ENCODE measurements at places on chromosomes 7 and 10.

GRCh38 chr10:45274364-45274763, 41.0 kb downstream of the OR13A1 start:
- ATAC-seq: no peak

DNA sequence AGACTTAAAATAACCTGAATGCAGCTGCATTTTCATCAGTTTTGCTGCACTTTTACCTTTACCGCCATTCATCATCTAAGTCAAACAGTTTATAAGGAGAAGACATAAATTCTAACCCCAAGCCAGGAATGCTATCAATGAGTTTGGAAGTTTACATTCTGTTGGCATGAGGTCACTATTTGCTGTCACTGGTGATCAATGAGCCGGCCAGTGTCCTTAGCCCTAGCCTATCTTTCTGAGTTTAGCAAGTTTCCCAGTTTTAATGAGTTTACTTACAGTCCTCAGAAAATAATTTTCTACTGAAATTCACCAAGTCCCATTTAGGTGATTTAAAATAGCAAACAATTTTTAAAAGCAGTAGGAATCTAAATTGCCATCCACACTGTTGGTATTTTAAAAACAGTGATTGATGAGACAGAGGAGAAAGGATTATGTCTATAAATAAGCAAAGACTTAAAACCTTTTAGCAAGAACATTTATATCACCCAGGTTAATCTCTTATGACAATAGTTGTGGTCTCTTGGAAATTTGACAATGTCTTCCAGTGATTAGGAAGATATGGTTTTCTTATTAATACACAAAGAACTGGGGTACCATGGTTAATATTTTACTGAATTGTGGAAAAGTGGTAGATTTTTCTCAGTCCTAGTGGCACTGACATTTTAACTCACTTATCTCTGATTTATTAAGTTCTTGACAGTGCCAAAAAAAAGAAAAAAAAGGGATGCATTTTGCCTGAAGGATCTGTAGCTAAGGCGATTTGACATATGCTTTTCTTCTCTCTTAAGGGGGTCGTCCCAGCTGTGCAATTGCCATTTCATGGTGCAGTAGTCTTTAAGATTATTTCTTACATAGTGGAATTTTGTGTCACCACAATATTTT, 443.4 kb upstream of the ANKRD30A start:
- ATAC-seq: no peak

DNA sequence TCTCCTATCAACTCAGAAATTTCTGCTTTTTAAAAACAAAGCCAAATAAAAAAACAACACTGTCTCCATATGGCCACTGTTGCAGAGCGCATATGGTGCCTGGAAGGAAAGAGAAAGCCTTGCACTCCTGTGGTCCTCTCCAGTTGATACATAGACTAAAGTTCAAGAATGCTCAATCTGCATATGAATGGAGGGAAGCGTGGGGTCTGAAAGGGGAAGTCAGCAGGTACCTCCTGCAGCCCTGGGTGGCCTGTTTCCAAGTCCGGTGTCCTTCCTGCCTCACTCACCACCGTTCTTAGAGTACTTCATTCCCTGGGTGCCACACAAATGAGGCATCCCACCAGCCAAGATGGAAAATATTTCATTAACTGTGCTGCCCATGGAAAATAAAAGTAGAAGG, 138.3 kb upstream of the PALS2 start:
- ATAC-seq: peak; percentile 53

- no peak for ATAC-seq
These were observed 86.8 kb downstream of the MPLKIP start for GRCh38 chr7:40047661-40048060.

DNA sequence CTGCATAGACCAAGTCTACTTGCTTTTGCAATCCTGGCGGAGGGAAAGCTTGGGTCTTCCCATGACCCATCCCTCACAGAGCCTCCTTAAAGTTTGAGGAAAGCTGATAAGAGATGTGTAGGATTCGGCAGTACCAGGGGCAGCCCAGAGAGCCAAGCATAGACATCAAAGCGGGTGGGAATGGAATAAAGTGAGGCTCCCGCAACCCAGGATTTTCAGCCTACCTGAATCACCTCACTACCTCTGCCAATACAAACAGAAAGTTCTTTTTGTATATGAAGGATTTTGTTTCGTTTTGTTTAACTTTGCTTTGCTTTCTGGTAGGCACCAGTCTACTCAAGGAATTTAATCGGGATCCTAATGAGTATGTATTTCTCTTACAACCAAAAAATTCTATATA, 451.7 kb downstream of the PLXNA4 start:
- ATAC-seq: no peak

DNA sequence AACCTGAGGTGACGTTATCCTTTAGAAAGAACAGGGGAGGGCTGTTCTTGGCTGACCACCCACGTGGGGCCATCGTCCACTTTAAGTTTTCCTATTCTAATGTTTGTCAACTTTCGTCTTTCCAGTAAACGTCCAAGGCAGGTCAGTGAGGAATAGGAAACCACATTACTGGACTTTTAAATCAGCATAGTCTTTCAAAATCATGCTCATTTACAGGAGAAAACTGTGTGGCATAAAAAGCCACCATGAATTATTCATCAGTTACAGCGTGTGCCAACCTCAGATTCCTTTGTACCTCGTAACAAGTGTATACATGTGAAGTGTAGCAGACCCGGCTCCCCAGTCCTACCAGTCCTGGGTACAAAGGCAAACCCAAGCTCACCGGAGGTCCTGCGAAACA, 25.1 kb upstream of the ABLIM1 start:
- no peak for ATAC-seq

DNA sequence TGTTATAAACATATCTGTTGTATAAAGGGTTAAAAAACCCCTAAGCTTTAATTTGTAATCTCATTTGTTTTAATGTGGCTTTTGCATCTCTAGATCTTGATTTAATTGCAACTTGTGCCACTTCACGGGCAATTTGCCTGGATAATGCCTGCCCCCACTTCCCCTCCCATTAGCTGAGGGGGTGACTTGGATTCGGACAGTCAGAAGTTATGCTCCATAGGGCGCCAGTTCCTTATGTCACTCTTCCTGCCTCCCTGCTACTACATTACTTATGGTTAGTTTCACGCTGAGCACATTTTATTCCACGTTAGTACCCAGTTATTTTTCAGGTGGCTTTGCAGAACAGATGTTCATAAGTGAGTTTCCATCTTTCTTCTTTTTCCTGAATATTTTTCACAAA, 1015.2 kb upstream of the PHF14 start:
- ATAC-seq: no peak

DNA sequence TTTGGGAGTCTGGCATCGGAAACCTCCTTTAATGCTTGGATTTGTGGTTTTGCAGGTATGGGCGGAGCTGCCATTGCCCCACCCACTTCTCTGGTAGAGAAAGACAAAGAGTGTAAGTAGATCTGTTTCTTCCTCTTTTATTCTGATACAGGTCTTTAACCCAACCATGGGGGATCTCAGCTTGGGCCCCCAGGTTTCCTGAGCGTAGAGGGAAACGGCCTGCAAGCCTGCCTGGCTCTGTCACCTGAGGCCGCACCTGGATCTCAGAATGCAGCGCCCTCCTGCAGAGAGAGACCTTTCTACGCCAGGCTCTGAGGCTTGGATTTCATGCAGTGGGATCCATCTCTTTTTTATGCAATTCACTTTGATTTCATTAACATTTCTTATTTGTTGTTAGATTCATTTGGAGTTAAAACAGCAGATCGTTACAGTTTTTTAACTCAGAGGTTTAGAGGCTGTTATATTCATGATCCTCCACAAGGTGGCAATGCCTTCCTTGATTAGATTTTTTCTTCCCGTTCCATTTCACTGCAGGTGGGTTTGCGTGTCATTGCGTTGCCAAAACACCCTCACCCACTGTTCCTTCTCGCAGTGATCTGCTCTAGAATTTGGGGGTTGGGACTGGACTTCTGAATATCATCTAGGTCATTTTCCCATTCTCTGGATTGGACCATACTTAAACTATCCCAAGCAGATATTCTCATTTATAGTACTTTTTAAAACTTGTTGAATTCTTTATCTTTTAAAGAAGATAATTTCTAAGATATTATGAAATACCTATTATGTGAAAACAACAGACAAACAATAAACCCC, 20.0 kb downstream of the RBM17 start:
- ATAC-seq: no peak

DNA sequence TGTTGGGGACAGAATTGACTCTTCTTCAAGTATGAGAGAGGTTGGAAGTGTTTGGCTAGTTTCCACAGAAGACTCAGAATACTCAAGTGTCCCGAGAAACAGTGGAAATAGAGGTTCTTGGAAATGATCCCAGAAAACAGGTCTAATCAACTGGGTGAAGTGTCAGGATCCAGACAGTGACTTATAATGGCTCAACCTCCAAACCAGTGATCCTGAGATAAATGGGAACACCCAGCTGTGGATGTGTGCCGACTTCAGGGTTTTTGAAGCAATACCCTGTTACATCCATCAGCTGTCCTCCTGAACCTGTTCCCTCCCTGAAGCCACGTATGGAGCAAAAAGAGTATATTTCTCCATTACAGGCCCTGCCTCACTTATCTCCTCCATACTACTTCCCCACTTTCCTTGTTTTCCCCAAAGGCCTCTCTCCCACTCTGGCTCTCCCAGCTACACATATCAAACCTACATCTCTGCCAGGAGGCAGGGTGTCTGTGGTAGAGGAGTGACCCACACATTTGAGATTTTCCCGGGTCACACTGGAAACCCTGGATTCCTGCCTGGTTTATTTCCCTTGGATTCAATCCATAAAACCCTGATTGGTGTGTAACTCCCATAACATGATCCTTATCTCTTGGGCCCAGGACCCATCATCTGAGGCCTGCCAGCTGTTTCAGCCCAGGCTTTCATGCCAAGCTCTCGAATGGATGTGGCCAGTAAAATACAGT, 17.6 kb upstream of the ELOVL3 start:
- no peak for ATAC-seq

DNA sequence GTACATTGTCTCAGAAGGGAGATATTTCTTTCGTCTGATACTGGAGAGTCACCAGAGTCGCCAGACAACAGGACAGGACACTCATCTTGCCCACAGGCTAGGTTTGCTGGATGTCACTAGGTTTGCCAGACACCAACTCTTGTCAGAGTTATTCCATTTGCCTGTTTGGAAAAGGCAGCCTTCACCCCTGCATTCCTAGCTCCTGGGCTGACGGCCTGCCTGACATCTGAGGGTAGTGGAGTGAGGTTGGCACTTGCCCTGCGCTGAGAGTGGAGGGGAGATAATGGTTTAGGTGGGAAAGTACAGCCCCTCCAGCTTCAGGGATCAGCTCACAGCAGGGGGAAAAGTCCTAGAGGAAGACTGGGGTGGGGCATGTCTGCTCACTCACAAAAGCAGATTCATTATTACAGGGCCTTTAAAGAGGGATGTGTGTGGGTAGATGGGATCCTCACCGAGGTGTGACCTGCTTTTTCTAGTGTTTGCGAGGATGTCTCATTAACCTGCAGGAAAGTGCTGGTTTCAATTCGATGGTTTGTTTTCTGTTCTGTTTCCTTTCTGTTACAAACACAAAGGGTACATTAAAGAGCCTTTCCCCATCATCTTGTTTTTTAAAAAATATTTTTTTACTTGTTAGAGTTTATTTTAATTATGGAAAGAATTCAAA, 79.3 kb upstream of the TNS3 start:
- peak; percentile 57 for ATAC-seq

GRCh38 chr10:101282947-101283346, 53.7 kb upstream of the LBX1 start:
- no peak for ATAC-seq

- no peak for ATAC-seq
These were observed 83.2 kb downstream of the COBL start for GRCh38 chr7:51233374-51233773.

- peak; percentile 37 for ATAC-seq
These were observed 262.2 kb upstream of the TCERG1L start for GRCh38 chr10:131573707-131574106.

DNA sequence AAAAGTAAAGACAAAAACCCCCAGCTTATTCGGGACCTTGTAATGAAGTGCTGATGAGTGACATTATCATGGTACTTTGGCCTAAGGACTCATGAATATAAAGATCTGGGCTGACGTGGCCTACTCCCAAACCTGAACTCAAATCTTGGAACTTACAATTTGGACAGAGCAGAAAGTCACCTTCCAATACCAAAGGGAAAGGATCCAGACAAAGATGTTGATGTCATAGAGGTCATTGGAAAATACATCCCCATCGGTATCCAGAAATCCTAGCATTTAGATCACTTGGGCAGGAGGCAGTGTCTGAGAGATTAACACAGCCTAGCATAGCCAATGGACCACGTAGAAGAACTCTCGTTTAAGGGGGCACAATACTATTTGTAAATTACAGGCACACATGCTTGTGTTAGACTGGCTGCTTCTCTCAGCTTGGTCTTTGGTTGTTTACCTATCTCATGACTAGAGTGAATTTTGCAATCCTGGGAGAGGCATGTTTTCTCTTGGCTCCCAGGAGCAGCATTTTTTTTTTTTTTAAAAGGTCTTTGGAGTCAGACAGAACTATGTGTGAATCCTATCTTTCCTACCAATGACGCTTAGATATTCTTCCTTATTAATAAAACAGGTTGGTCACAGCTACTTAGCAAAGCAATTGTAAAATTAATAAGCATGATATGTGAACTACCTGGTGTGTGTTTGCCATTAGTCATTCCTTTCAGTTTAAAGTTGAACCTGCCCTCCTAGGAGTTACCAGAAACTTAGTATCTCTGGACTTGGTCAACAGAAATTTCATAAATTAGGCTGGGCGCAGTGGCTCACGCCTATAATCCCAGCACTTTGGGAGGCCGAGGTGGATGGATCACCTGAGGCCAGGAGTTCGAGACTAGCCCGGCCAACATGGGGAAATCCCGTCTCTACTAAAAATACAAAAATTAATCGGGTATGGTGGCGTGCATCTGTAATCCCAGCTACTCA, 27.8 kb upstream of the MRPS33 start:
- no peak for ATAC-seq

DNA sequence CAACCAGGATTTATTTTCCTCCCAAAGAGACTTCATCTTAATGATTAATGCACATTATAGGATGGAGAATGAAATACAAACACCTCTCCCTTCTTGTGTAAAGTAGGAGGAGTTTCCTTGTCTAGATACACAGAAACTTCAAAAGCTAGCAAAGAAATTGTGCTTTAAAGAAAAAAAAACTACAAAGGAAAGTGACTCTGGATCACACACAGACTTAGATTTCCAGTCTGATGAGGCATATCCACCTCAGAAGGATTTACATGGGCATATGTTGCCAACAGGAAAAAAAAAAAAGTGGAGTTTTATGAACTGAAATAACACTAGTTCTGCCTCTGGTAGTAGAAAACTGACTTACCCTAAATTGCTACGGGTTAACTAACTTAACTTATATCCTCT, 449.6 kb downstream of the KCNMA1 start:
- ATAC-seq: no peak

DNA sequence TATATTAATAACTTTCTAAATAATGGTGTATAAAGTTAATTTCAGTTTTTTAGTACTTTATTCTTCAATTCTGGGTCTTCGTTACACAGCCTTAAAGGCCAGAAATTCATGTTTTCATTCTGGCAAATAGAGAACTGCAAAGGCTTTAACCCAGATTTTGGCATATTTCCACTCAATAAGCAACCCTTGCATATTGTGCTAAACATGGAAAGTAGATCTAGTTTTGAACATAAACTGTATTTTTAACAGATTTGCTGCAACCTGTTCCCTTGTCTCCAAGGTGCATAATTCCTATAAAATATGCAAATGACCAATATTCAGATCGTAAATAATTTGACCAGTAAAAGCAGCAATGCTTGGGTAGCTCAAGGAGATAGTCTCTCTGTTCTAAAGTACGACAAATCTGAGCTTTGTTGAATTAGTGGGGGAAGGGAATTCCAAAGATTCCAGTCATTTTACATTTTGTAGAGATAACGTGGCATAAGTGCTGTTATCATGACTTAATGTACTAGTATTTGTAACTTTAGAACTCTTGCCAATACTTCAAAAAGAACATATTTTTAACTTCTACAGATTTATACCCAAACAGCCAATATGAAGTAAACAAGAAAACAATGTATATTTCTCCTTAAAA, 46.4 kb upstream of the RSBN1L start:
- ATAC-seq: no peak
